NB4 (cell line): ENCODE measurements at places on chromosomes 11 and 22.

- DNase-seq: no peak
Observed at GRCh38 chr11:12628314-12628713, 45.9 kb upstream of the TEAD1 start.

DNA sequence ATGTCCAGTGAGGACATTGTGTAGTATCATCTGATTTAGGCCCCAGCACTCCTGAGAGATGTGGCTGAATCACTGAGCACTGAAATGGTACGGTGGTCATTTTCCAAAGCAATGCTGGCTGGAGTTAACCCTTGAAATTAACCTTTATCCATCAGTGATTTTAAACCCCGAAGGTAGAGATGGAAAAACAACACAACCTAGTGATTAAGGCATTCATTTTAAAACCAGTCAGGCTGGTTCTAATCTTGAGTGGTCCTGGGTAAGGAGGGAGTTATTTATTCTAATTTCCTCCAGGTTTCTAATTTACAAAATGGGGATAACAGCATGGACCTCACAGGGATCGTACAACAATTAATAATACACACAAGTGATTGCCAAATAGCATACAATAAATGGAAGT is 6.6 kb upstream of the CSNK2A3 start:
- no peak for DNase-seq

GRCh38 chr11:125123194-125123946 is 11.9 kb upstream of the TMEM218 start:
- DNase-seq: no peak

GRCh38 chr11:102345904-102346303 is 1.1 kb upstream of the BIRC2 start:
- DNase-seq: no peak

DNA sequence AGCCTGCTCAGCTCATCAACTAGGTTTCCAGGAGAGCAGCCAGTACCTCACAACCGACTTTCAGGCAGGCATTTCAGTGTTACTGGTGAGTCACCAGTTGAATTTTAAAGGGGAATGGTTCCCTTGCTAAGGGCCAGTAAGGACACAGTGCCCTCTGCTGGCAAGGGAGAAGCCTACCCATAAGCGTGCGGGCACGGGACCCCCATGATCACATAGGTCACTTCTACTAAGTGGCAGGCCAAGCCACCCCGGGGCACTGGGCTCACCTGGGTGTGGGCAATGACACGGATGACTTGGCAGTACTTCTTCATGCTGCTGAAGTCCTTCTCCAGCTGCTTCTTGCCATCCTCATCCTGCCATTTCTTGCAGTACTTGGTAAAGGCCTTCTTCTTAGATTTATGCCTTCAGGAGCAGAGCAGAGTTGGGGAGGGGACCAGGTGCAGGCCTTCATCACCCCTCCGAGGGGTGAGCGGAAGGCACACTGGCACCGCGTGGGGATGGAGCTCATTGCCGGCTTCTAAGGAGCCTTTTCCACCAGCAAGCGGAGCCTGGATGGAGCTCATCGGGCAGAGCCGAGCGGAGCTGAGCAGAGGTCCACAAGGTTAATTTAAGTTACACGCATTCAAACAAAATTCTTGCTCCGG is 2.9 kb downstream of the RPL3 start:
- peak; percentile 90 for DNase-seq

DNA sequence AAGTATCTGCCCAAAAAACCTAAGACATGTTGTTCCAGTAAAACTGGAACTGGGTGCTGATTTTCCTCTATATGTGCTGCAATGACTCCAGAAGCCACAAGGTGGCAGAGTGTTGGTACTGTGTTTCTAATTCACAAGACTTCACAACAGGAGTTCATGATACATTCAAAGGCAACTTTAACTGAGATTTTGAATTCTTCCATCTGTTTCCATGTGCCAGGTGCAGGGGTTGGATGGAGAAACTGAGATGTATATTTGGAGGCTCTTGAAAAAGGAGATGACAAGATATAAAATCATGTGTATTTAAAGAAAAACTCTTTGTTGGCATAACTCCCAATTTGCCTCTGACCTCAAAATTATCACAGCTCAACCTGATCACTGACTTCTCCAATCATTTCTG is 1098.6 kb upstream of the CCDC90B start:
- DNase-seq: peak; percentile 56

- no peak for DNase-seq
Observed at GRCh38 chr22:26842103-26842502, 184.7 kb downstream of the MIAT start.

GRCh38 chr22:37237371-37238268 is 6.4 kb downstream of the RAC2 start:
- DNase-seq: no peak

DNA sequence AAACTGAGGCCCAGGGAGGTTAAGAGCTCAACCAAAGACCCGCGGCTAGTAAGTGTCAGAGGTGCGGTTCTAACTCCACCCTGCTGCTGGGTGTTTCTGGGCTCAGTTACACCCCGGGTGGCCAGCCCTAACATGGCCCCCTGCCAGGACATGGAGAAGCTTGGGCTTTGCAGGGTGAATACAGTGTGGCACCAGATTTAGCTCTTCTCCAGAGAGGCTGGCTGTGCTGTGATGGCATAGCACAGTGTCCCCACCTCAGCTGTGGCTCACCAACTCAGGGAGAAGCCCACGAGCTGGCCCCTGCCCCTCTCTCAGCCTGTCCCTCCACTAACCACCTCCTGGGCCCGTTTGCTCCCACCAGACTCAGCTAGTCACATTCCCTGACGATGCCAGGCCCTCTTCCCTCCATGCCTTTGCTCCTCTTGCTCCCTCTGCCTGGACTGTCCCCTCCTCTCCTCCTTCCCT is 7.0 kb downstream of the UCP3 start:
- DNase-seq: no peak

GRCh38 chr11:82867495-82868082 is 32.6 kb downstream of the PRCP start:
- peak; percentile 88 for DNase-seq

- DNase-seq: peak; percentile 94
Observed at GRCh38 chr11:110497231-110497978, 67.7 kb downstream of the FDX1 start.

- no peak for DNase-seq
Observed at GRCh38 chr11:67489203-67489884, 6.5 kb downstream of the AIP start.

DNA sequence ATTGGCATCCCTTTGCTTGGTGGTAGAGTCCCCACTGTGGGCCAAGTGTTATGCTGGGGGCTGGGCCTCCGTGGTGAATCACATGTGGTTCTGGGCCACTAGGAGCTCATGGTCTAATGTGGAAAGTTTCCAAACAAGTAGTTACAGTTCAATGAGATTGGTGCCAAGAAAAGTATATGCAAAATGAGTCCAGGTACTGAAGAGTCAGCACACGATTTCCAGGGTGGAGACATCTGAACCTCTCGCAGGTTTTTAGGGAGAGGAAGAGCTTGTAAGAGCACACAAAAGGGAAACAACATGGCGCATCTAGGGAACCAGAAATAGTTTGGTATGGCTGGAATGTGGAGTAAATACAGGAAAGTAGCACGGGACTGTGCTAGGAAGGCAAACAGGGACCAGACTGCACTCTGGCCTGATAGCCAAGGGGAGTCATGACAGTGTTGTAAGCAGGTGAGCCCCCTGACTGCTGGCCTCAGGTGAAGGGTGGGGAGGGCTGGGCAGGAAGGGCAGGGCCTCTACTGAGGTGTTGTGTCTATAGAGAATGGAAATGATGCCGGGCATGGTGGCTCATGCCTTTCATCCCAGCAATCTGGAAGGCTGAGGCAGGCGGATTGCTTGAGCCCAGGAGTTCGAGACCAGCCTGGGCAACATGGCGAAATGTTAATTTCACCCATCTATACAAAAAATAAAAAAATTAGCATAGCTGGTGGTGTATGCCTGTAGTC is 12.6 kb downstream of the POLR2F start:
- DNase-seq: no peak

DNA sequence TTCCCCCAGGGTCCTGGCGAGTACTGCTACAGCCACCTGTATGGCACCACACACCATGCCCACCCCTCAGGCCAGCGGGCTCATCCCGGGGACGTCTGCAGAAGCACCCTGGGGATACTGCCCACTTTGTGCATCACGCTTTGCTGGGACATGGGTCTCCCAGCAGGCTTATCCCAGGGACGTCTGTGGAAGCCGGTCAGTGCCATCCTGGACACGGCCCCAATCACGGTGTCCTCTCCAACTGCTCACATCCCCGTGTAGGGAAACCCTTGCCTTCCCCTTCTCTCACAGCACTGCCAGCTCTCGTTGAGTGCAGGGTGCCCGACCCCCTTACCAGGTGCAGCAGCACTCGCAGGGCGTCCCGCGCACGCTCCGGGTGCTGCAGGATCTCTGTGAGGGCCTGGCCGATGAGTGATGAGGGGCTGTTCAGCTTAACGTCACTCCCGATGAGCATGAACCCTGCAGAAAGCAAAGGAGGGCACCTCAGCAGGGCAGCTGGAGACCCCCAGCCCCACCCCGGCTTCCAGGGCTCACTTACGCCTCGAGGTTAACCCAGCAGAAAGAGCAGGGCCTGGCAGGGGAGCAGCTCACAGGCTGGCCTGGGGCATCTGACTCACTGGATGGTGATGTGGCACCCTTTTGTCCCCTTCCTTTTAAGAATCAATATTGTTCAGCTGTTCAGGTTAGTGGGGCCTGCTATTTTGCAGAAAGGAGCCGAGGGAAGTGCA is 76.9 kb upstream of the PITPNB start:
- DNase-seq: no peak

DNA sequence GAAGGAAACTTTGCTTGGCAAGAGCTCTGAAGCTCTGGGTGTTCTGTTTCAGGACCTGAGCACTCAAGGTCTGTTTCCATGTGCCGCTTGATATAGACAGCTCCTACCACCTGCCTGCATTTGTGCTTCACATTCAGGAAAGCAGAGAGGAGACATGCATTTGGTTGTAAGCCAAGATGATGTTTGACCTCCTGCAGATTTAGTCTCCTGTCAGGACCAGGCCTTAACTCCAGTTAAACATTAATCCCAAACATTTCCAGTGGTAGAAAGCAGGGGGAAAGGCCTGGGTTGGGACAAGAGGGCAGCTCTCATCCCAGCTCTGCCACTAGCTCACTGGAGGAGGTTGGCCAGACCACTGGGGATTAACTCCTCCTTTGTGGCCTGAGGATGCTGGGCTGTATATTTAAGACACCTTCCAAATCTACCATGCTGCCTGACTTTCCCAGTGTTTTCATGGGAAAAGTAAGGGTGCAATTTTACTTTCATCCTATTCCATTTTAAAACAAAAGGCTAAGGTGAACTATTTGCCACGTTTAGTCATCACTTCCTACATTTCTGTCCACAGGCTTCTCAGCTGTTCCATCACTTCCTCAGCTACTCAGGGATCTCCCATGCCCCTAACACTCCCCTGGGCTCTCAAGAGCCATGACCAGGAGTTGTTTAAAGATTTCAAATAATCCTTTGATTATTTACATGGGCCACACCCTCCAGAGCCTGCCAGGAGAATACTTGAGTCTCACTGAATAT is 80.9 kb downstream of the INSC start:
- no peak for DNase-seq

- peak; percentile 40 for DNase-seq
Observed at GRCh38 chr11:76823481-76824028, 37.2 kb upstream of the ACER3 start.

- no peak for DNase-seq
Observed at GRCh38 chr11:63843041-63843440, 4.1 kb downstream of the MARK2 start.

- no peak for DNase-seq
Observed at GRCh38 chr11:101617735-101618332, 34.0 kb upstream of the TRPC6 start.
